ENCODE measurements at places on chromosomes 12 and 14.

DNA sequence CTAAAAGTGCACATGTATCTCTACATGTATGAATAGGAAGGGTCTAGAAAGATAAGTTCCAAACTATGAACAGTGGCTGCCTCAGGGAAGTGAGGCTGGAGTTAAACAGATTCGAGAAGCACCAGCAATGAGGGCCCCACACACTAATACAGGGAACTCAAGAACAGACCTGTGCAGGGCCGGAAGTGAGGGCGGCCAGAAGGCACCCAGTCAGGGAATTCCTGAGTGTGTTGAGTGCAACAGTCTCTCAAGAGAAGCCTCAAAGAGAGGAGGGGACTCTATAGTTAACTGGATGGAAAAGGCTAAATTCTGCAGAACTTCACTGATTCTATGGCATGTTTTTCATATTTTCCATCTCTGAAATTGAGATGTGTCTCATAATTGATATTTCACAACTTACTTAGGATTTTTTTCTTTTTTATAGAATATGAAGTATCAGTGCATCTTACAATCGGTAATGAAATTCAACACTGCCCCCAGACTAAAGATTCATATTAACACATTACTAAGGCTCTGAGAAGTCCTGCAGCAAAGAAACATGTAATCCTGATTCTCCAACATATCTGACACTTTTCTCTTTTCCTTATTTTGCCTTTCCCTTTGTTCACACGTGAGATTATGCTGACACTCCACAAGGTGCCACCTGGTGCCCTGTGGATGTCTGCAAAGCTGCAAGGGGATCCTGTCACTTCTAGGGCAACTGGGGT, 61.3 kb downstream of the CHGA start:
- no peak for DNase-seq

- no peak for DNase-seq
Observed at GRCh38 chr12:48455116-48455515, 17.2 kb upstream of the ANP32D start.

DNA sequence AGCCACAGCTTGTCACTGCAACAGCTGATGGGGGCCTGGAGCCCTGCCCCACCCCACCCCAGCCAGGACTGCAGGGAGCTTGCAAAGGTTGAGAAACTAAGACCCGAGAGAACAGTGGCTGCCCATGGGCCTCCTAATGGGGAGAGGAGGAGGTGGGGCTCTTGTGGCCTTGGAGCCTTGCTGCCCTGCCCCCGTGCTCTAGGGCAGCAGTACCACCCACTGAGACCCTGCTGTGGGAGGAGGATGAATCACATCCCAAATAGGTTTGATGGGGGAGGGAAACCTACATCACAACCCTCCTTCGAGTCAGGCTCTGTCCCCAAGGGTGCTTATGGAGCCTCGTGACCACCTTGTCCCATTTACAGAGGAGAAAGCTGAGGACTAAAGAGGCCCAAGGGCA, 15.9 kb downstream of the HHIPL1 start:
- DNase-seq, result no peak

DNA sequence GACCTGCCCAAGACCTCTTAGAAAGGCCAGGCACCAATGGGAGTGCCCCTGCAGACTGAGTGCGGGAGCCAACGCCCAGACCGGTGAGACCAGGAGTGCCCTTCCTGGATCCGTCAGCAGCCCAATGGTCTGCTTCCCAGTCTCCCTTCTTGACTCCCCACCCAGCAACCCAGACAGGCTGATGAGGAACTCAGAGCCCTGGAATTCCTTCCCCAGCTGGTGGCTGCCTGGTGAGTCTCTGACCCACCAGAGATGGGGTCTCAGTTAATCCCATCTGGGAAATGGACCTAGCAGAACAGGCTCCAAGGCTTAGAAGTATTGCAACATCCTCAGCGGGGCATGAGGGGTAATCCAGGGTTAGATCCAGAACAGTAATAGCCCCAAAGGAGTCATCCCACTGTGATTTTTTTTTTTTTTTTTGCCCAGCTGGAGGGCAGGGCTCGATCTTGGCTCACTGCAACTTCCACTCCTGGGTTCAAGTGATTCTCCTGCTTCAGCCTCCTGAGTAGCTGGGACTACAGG, 1.5 kb upstream of the RASAL1 start:
- no peak for DNase-seq

DNA sequence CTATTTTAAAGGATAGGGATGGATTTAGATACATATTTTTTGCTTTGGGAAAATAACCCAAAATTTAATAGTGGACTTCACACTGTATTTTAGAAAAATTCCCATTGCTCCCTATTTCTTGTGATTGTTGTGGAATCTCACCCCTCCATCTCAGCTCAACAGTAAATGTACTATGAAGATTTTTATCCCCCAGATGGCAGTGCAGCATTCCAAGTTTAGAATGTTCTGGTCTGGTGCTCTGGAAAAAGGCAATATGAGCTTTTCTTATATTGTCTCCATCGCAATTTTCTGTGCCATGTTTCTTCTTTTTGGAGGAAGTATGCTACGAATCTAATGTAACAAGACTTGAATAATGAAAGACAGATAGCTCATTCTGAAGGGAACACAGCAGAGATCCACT, 471.7 kb upstream of the SYT1 start:
- no peak for DNase-seq

DNA sequence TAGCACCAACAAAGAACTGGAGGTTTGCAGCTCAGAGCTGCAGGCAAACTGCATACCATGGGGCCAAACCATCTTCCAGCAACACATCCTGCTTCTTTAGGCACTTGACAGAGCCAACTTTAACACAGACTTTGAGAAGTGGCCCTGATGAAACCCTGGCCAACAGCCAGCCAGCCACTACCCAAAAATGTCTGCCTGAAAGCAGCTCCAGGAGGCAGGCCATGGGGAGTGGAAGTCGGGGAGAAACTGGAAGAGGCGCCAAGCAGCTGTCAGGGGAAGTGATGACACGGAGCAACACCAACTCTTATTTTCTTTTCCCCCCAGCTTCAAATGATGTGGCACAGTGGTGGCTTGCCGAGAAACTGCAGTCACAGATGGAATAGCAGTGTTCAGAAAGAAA, 110.9 kb upstream of the PLXNC1 start:
- no peak for DNase-seq

- DNase-seq, result no peak
Observed at GRCh38 chr12:93135286-93136239, 206.5 kb upstream of the EEA1 start.

DNA sequence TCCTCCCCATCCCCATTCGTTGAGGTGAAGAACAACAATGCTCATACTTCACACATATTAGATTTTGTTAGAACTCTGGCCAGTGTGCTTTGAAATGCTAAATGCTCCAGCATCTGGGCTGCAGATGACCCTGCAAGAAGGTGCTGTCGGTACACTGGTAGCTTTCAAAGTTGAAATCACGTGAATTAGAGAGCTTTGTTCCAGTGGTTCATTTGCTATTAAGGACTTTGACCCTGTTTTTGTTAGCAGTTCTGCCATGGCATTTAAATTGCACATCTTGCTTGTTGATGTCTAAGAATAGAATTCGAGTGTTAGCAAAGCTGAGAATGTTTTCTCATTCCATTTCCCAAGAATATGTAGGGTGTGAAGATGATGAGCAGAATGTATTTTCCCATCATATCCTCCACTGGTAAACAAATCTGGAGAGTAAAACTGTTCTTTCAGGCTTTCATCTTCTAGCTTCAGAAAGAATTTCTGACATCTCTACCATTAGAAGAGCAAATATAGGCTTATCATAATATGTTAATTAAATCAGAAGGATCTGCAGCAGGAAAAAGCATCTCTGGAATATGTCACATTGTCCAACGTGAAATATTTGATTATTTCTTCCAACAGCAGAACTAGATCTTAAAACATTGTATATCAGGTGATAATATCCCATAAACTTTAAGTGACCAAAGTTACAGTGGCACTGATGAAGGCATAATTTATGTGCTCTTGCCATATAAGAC, 98.8 kb upstream of the PDE3A start:
- no peak for DNase-seq

GRCh38 chr12:80837342-80837978, 100.3 kb downstream of the LIN7A start:
- DNase-seq, result peak; percentile 28

GRCh38 chr14:89368490-89369477, 48.2 kb downstream of the FOXN3 start:
- no peak for DNase-seq

DNA sequence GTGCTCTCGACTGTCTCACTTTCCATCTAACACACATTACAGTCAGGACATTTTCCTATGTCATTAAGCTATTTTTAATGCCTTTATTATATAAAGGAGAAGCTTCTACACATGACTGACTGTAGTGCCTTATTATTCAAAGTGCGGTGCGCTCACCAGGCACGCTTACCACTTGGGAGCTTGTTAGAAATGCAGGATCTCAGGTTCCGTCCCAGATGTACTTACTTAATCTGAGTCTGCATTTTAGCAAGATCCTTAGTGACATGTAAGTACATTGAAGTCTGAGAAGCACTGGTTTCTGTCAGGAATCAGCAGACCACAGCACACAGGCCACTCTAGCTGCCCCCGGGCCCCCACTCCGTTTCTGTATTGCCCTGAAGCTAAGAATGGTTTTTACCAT, 44.7 kb upstream of the MDM1 start:
- no peak for DNase-seq

- DNase-seq, result peak; percentile 72
Observed at GRCh38 chr12:59113831-59114615, 193.7 kb upstream of the LRIG3 start.

GRCh38 chr14:94129758-94130414, 482 bp upstream of the IFI27L2 start:
- peak; percentile 54 for DNase-seq

- no peak for DNase-seq
Observed at GRCh38 chr12:30484658-30485057, 211.0 kb downstream of the IPO8 start.

All from COLO829 (cell line).